ENCODE measurements at places on chromosomes 2 and 18.

DNA sequence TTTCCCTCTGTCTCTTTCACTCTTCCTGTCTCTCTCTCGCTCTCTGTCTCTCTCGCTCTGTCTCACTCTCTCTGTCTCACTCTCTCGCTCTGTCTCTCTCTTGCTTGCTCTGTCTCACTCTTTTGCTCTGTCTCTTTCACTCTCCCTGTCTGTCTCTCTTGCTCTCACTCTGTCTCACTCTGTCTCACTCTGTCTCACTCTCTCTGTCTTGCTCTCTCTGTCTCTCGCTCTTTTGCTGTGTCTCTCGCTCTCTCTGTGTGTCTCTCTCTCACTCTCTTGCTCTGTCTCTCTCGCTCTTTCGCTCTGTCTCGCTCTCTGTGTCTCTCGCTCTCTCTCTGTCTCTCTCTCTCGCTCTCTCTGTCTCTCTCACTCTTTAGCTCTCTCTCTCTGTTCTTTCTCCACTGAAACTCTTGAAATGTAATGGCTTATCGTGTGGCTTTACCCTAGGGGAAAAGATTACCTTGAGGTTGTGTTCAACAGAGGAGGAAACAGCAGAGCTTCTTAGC lies 22.9 kb downstream of the INPP1 start:
- H3K36me3 ChIP-seq: no peaks in the 10 kb centered on the region
- H3K27ac ChIP-seq: no peak overlapping the region
- no peak for DNase-seq
- H3K4me3 ChIP-seq: no peak overlapping the region
- H3K27me3 ChIP-seq: no peaks in the 10 kb centered on the region

DNA sequence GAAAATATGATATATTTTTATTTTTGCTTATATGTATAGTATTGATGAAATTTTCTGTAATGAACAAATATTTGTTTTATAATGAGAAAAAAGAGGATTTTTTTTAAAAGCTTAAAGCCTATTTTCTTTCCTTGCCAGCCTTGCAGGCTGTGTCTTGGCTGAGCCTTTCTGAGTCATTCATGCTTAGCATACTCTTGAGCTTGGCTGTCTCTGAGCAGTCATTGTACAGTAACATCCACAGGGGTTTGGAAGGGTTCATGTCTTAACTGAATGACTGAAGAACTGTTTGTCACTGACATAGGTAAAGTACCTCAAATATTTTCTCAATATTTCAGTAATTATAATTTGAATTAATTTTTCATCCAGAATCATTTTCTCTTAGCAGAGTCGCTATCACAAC lies 49.3 kb downstream of the GPR39 start:
- H3K4me3 ChIP-seq: no peak overlapping the region
- no peak for DNase-seq
- no peaks in the 10 kb centered on the region for H3K36me3 ChIP-seq
- H3K4me1 ChIP-seq: no peaks in the 10 kb centered on the region
- no peaks in the 10 kb centered on the region for H3K27me3 ChIP-seq
- no peak overlapping the region for H3K27ac ChIP-seq

- no peaks in the 10 kb centered on the region for H3K36me3 ChIP-seq
- DNase-seq: no peak
- H3K27me3 ChIP-seq: no peaks in the 10 kb centered on the region
- no peak overlapping the region for H3K27ac ChIP-seq
These were observed 23.2 kb downstream of the HDAC4 start for GRCh38 chr2:239377591-239377990.

GRCh38 chr2:18752022-18752493 lies 162.7 kb upstream of the NT5C1B start:
- no peaks in the 10 kb centered on the region for H3K4me1 ChIP-seq
- H3K27me3 ChIP-seq: no peaks in the 10 kb centered on the region
- H3K27ac ChIP-seq: no peak overlapping the region
- H3K4me3 ChIP-seq: no peak overlapping the region

- H3K27me3 ChIP-seq: no peaks in the 10 kb centered on the region
- no peak overlapping the region for H3K4me3 ChIP-seq
- no peak overlapping the region for H3K27ac ChIP-seq
- no peaks in the 10 kb centered on the region for H3K4me1 ChIP-seq
- H3K36me3 ChIP-seq: no peaks in the 10 kb centered on the region
These were observed 7.5 kb downstream of the TRAPPC12 start for GRCh38 chr2:3387011-3387410.

Measured in prostate gland (tissue), 2 donors.